ENCODE measurements at places on chromosomes 3 and 15. TPM values are rescaled to one million over a fixed set of nuclear protein-coding genes. Genes with fewer than 3 reads are reported as not detected.

DNA sequence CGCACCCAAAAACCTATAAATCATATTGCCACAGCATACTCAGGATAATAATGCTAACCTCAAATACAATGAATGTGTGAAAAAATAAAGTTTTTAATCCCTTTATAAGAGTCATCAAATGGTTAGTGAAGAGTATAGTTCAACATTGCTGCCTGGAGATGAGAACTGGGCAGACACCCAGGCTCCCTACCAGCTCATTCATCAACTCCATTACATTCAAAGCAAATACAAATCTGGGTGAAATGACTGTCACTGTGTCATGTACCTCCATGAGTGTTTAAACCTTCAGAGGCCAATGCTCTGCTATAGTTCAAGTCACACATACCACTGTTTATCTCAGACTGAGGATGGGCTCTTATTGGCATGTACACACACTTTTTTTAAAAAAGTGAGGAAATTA lies 167.2 kb upstream of the KCNMB2 start:
- no peak for DNase-seq

- peak; percentile 65 for DNase-seq
Measured at GRCh38 chr15:88769161-88769971, 33.9 kb upstream of the ACAN start.

DNA sequence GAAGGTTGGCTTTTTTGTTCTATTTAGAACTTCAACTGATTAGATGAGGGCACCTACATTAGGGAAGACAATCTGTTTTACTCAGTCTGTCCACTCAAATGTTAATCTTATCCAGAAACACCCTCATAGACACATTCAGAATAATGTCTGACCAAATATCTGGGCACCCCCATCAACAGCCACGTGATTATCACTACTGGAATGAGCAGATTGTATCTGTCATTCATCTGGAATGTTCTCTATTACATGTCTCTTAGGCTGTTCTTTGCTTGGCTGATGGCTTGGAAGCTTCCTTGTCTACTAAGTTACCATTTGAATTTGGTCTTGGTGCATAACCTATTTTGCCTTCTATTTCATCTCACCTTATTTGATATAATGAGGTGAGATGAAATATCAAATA lies 15.7 kb upstream of the LRRC58 start:
- DNase-seq, result no peak

GRCh38 chr15:92921215-92922131 lies 21.3 kb downstream of the CHD2 start:
- DNase-seq, result no peak

DNA sequence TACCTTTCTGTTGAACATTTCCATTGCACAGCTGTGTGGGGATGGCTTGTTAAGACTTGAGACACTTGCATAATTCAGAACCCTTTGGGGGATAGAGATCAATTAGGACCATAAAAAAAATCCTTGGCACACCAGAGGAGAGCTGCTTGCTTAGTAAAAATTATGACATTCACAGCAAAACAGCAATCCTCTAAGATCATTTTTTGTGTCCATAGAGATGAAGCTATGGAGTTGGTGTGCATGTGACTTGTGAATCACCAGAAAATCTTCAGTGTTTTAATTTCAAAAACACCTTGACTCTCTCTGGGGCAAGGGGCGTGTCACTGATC lies 7.7 kb downstream of the COL8A1 start:
- no peak for DNase-seq

- no peak for DNase-seq
Measured at GRCh38 chr15:57878573-57878972, 172.1 kb downstream of the POLR2M start.

GRCh38 chr3:98978068-98978811 lies 76.7 kb upstream of the DCBLD2 start:
- no peak for DNase-seq

DNA sequence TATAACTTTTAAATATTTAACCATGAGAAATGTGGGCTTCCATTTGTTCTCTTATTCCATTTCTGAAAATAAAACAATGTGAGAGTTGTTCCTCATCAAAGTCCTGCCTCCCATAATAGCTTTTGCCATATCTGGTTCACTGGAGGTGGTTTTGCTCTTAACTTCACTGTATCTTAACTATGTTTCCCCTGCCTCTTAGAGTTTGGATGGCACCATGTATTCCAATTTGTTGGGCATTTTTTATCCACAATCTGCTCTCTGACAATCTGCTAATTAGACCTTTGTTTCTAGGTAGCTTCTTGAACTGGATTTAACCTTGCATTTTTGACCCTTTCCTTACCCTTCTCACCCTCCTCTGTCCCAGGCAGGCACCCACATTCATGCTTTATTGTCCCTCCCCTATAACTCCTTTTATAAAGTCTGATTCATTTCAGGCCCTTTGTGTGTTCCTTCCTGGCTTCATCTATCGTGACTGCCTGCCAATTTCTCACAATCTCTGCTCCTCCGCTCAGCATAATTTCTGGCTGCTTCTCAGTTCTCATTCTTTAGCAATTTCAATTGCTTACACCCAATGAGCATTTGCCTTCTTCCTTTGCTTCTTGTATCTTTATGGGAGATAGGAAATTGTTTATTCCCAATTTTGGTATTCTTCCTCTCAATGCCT lies 144.2 kb upstream of the ARHGEF26 start:
- no peak for DNase-seq

GRCh38 chr15:67578020-67578600 lies 35.6 kb downstream of the MAP2K5 start:
- no peak for DNase-seq

MAGI1 gene
- total RNA-seq, result 64.6 TPM

ZBED2 gene
- total RNA-seq, result not detected

All from sciatic nerve (tissue), 2 donors.